ENCODE measurements at places on chromosomes 11 and 22.

DNA sequence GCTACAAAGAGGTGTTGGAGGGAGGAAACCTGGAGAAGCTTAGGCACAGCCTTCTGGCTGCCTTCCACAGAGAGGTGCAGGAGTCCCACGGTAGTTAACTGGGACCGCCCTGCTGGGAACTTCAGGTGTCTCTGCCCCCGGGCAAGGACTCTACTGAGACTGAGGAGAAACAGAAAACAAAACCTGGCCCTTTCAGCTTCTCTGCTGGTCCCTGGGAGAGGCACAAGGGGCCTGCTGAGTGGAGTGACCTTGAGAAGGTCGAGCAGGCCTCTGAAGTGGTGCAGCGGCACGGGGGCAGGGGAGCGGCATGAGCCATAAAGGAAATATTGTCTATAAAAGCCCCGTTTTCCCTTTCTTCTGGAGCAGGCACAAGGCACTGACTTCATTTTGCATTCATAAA lies 38.9 kb downstream of the NTM start:
- no peak for DNase-seq

DNA sequence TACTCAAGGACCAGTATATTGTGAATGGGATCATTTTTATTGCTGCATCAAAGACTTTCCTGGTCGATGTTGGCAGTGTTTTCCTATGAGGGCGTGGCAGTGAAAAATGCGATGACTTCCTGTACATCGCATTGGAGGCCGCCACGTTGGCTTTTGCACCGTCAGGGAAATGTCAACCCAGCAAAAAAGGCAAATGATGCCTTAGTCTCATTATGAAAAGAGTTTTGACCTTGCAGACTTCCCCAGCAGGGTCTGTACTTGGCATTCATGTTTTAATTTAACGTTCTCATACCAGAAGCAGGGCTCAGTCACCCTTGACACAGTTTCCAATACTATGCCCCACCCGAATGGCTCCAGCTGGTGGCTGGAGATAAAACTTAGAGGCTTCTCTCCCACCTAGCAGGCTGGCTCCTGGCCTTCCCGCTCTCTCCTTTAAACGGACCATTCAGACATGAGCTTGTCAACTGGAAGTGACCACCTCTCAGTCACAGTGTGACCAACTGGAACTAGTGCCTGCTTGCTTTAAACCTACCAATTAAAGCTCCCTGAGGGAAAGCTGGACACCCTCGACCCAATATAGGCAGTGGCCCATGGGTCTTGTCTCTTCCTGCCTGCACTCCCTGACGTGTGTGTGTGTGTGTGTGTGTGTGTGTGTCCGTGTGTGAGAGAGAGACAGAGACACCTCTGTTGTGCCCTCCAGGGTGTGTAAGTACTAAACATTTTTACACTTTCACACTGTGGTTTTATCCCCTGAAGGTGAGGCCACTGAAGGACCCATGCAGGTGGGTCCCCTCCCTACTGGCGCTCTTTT lies 8.7 kb upstream of the GDPD5 start:
- DNase-seq, result no peak

DNA sequence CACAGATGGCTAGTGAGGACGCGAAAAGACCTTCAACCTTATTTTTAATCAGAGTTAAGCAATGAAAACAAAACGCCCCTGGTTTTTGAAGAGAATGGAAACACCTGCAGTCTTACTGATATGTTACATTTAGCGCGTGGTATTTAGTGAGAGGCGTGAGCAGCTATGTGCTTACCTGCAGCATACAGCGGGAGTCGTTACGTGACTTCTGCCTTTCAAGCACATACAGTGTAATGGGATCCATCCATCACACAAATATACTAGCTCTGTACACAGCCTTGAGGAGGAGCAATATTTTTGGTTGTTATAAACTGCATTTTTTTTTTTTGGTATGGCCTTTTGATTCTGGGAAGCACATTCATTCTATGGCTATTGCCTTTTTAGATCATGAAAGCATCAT lies 5.5 kb downstream of the KRTAP5-2 start:
- DNase-seq, result no peak

DNA sequence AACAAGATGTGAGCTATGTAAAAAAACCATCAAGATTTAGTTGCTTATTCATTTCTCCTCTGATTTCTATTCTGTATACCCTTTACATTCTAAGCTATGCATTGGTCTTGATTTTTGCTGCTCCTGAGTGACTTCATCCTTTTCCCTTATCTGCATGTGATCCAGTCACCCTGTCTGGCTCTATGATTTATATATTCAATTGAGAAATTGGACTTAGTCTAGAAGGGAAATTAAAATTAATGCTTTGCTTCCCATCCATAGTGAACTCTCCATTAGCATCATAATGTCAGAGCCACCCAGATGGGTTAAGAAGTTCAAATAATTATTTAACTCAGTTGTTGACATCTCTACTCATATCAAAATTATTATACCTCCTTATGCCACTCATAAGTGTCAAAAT lies 5.0 kb downstream of the JRKL start:
- no peak for DNase-seq

GRCh38 chr22:46638601-46639431 lies 18.6 kb downstream of the GRAMD4 start:
- DNase-seq, result no peak

- DNase-seq, result no peak
Observed at GRCh38 chr22:36687516-36687915, 16.0 kb downstream of the CACNG2 start.

DNA sequence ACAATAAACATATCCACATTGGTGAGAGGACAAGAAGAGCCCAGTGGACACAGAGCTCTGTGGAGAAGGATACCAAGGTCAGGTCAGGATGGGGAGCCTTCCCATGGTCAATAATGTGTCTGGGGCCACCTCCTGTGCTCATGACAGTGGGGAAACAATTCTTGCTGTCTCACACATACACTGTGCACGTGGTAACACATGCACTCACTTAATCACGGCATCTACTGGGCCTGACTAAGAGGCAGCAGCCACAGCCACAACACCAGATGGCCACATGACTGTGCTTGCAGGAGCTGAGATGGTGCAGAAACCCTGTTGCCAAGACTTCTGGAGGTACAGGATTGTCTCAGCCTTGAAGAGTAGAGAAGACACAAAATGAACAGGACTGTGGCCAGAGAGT lies 28.6 kb downstream of the C22orf42 start:
- no peak for DNase-seq

GRCh38 chr11:14249121-14249963 lies 109.6 kb downstream of the RRAS2 start:
- DNase-seq, result no peak

- no peak for DNase-seq
Observed at GRCh38 chr22:20472629-20473442, 22.8 kb downstream of the KLHL22 start.

DNA sequence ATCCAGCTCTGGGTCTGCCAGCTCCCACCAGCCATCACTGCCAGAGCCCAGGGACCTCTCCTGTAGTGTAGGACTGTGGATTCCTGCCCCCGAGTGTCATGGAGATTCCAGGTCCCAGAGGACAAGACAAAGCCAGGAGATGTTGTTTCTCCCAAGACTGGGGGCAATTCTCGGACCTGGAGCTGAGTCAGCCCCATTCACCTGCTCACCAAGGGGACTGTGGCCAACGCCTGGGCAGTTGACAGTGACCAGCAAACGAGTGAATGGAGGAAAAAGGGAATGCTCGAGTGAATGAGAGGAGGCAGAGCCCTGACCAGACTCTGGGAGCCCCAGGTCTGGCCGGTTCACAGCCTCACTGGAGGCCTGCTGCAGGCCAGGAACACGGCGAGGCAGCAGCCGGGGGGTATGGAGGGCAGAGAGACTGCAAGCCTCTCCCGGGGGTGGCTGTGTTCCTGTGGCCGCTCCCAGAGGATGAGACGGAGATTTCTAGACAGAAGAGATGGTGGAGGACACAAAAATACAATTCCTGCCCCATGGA lies 61.3 kb upstream of the PRR5 start:
- no peak for DNase-seq

DNA sequence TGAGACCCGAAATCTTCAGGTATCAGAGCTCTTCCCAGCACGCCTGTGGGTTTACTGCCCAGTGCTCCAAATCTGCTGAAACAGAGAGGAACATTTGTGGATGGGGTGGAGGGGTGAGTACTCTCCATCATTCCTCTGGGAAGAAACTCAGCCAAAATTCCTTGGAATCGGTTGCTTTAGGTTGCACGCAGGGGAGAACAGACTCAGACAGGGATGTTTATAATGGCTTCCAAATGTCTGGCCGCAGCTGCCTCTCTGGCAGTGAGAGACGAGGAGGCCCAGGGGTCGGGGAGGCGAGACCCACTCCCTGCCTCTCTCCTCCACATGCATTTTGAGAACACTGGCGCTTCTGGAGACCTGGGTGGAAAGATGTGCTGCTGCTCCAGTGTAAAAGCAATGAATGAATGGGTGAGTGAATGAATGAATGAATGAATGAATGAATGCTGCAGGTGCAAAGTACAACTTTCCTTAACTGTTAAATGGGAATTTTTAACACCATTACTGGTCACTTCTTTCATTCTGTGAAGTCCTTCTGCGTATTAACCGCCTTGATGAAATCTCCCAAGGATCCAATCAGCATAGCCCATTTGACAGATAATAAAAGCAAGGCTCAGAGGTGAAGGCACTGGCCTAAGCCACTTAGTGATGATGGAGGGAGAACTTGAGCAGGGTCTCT lies 437.4 kb downstream of the MIAT start:
- DNase-seq, result no peak

DNA sequence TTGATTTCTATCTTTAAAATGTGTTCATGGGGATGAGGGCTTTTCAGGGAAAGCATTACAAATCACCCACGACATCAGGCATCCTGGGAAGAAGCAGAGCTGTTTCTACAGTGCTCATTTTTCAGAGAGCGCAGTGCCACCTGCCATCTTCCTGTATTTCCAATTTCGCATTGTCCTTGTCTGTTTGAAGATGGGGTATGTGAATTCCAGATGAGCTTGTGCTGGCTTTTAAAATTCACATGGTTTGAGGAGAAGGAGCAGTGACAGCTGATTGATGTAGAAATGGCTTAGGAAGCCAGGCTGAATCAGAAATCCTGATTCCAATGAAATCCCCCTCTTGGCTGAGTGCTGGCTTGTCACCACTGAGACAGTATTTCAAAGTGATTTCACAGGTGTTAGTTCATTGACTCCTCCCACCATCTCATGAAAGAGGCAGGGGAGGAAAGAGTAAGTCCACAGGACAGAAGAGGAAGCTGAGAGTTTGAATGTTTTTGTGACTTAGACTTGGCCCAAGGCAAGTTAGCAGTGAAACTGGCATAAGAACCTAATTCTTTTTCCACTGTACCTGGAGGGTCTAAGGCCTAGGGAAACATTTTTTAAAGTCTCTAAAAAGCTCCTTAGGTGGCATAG lies 344.6 kb upstream of the C11orf87 start:
- DNase-seq, result no peak

DNA sequence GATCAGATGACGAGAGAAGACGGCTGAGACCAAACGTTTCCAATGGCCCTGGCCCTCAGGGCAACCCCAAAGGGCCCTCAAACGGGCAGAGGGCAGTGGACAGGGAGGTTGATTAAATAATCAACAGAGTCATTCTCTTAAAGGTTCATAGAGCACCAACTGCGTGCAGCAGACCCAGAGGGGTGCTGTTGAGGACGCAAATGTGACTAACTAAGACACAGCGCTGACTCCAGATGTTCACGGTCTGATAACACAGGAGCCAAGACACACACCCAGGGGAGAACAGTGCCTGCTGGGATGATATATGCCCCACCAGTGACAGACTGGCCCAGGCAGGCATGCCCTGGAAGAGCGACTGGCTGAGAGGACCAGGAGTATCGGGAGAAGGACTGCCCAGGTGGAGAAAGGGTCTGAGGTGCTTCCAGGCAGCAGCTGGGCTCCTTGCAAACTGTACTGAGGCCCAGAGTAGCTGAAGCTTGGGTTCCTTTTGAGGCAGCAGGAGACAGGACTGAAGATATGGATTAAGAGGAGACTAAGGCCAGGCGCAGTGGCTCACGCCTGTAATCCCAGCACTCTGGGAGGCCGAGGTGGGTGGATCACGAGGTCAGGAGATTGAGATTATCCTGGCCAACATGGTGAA lies 7.7 kb downstream of the VWCE start:
- DNase-seq, result no peak

- DNase-seq, result no peak
Observed at GRCh38 chr11:113242767-113243397, 71.5 kb upstream of the TTC12 start.

- no peak for DNase-seq
Observed at GRCh38 chr22:24807284-24807950, 1.4 kb downstream of the SGSM1 start.

DNA sequence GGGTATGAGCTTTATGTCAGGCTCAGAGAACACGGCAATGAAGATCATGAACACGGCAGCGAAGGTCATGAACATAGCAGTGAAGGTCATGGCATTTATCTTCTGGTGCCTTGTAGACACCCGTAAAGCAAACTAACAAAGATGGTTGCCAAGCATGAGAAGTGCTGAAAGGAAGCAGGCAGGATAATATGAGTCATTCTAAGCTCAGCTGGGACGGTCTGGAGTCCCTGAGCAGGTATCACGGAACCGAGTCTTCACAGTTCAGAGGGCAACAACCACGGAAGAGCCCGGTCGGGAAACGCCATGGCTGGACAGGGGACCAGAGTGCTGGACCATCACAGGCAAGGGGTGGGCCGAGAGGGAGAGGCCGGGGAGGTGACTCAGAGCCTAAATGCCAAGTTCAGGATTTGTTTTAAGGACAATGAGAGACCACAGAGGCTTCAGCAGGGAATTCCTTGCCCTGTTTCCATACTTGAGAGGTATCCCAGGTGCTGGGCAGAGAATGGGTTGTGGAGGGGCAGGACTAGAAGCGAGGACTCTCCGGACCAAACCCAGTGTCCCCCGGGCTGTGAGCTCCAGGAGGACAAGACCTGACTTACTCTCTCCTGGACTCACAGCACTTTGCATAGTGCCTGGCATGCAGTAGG lies 13.1 kb upstream of the MS4A10 start:
- DNase-seq, result no peak

DNA sequence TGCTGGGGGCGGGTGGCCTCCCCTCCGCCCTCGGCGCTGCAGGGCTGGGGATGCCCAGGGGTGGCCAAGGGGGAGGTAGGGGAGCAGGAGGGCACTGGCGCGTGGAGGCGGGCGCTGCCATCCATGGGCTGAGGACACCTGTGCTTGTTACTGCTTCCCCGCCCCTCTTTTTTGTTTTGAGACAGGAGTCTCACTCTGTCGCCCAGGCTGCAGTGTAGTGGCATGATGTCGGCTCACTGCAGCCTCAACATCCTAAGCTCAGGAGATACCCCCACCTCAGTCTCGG lies 683 bp upstream of the FADS3 start:
- no peak for DNase-seq

- DNase-seq, result no peak
Observed at GRCh38 chr11:2446590-2447252, 1.9 kb downstream of the KCNQ1 start.

GRCh38 chr22:47030881-47031627 lies 268.6 kb downstream of the TBC1D22A start:
- no peak for DNase-seq

- DNase-seq, result no peak
Observed at GRCh38 chr11:108914211-108914610, 249.3 kb downstream of the DDX10 start.

DNA sequence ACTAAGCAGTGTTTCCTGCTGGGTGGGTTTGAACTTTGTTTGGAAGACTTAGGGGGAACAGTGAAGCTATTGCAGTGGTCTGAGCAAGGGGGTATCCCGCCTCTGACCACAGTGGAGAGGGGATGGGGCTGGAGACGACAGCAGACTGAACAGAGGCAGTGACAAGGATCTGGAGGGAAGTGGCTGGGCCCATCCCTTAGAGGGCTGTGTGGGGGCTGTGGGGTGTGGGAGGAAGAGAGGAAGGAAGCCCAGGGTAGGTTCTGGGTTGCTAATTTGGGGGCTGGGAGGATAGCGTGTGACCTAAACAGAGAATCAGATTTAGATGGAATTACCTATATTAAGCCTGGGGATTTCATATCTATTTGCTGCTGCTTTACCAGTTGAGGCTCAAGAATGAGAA lies 70.7 kb downstream of the BMAL1 start:
- DNase-seq, result no peak

Data from iPS DF 19.7 (cell line).